ENCODE measurements at places on chromosomes 13 and 19. TPM values are rescaled to one million over a fixed set of nuclear protein-coding genes. Genes with fewer than 3 reads are reported as not detected.

DNA sequence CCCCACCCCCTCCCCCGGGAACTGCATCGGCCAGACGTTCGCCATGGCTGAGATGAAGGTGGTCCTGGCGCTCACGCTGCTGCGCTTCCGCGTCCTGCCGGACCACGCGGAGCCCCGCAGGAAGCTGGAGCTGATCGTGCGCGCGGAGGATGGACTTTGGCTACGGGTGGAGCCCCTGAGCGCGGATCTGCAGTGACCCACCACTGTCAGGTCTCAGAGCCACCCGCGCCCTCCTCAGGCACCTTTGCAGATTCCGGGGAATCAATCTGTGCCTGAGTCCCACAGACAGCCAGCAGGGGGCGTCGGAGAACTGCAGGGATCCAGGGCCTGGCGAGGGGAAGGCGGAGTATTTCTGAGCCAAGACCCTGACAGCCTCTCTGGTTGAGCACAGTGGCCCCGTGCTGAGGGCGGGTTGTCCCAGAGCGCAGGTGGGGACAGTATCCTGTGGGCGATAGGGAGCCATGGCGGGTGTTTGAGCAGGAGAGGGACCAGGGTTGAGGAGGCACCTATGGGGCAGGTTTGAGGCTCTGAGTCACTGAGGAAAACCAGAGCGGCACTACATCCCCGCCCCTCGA, 30.4 kb upstream of the CYP4F8 start:
- H3K4me1 ChIP-seq: no peaks in the 10 kb centered on the region
- H3K27me3 ChIP-seq: no peaks in the 10 kb centered on the region
- no peak overlapping the region for H3K4me3 ChIP-seq
- no peak for DNase-seq
- no peak overlapping the region for H3K27ac ChIP-seq
- peaks cover 4% of the 10 kb centered on the region for H3K36me3 ChIP-seq

GRCh38 chr13:106433066-106433465, 102.4 kb downstream of the EFNB2 start:
- H3K27me3 ChIP-seq: no peaks in the 10 kb centered on the region
- no peaks in the 10 kb centered on the region for H3K36me3 ChIP-seq
- H3K4me1 ChIP-seq: no peaks in the 10 kb centered on the region
- H3K27ac ChIP-seq: no peak overlapping the region

STX10 gene
- total RNA-seq: 56.7 TPM

- DNase-seq: no peak
- H3K27ac ChIP-seq: no peak overlapping the region
Observed at GRCh38 chr13:44300895-44301638, 72.6 kb upstream of the SERP2 start.

- H3K36me3 ChIP-seq: peaks cover 10% of the 10 kb centered on the region
- no peak overlapping the region for H3K4me3 ChIP-seq
- DNase-seq: no peak
- peak overlapping the region; percentile 80 for H3K27ac ChIP-seq
- H3K4me1 ChIP-seq: peaks cover 6% of the 10 kb centered on the region
Observed at GRCh38 chr13:99282264-99283231, 24.4 kb upstream of the GPR18 start.

DNA sequence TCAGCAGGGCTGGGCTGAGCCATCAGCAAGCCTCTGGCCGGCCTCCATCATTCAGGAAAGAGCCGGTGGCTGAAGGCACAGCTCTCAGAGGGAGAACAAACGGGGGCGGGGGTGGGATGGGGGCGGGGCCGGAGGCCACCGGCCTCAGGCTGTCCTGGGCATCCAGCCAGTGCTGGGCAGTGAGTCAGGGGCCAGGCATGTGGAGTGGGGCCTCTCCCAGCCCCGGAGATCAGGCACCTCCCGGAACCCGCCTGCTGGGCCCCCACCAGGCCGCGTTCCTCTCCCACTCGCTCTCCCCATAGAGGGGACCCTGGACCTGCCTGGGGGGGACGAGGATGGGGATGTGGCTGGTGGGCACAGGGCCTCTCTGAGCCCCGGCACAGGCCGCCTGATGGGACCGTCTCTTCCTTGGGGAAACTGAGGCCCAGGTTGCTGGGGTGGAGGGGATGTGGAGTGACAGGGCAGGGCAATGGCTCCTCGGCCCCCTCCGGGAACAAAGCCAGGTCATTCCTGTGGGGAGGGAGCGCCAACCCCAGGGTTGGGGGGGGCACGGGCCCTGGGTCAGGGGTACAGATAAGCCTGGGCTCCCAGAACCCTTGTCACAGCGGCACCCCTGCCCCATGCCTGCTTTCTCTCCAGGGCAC, 12.9 kb downstream of the SPC24 start:
- peaks cover 9% of the 10 kb centered on the region for H3K36me3 ChIP-seq
- peak overlapping the region; percentile 94 for H3K27ac ChIP-seq
- DNase-seq: peak; percentile 69
- no peaks in the 10 kb centered on the region for H3K27me3 ChIP-seq
- H3K4me3 ChIP-seq: peak overlapping the region; percentile 17

LILRA1 gene
- total RNA-seq: not detected

LRG1 gene
- total RNA-seq: 0.16 TPM

- no peaks in the 10 kb centered on the region for H3K27me3 ChIP-seq
- H3K4me3 ChIP-seq: no peak overlapping the region
- H3K36me3 ChIP-seq: no peaks in the 10 kb centered on the region
- no peak overlapping the region for H3K27ac ChIP-seq
Observed at GRCh38 chr13:33206425-33206824, 79.1 kb downstream of the STARD13 start.

OR10H1 gene
- total RNA-seq: not detected

SIGLECL1 gene
- not detected for total RNA-seq

CYP4F11 gene
- total RNA-seq: not detected

DNA sequence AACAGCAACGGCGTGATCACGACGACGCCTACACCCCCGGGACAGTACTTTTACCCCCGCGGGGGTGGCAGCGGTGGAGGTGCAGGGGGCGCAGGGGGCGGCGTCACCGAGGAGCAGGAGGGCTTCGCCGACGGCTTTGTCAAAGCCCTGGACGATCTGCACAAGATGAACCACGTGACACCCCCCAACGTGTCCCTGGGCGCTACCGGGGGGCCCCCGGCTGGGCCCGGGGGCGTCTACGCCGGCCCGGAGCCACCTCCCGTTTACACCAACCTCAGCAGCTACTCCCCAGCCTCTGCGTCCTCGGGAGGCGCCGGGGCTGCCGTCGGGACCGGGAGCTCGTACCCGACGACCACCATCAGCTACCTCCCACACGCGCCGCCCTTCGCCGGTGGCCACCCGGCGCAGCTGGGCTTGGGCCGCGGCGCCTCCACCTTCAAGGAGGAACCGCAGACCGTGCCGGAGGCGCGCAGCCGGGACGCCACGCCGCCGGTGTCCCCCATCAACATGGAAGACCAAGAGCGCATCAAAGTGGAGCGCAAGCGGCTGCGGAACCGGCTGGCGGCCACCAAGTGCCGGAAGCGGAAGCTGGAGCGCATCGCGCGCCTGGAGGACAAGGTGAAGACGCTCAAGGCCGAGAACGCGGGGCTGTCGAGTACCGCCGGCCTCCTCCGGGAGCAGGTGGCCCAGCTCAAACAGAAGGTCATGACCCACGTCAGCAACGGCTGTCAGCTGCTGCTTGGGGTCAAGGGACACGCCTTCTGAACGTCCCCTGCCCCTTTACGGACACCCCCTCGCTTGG, 966 bp downstream of the JUNB start:
- DNase-seq: no peak
- H3K27ac ChIP-seq: peak overlapping the region; percentile 99
- H3K4me3 ChIP-seq: peak overlapping the region; percentile 93
- H3K27me3 ChIP-seq: no peaks in the 10 kb centered on the region
- peaks cover 41% of the 10 kb centered on the region for H3K4me1 ChIP-seq
- peaks cover 2% of the 10 kb centered on the region for H3K36me3 ChIP-seq

- no peak overlapping the region for H3K27ac ChIP-seq
- peaks cover 17% of the 10 kb centered on the region for H3K4me1 ChIP-seq
- no peak overlapping the region for H3K4me3 ChIP-seq
- H3K36me3 ChIP-seq: no peaks in the 10 kb centered on the region
- no peaks in the 10 kb centered on the region for H3K27me3 ChIP-seq
Observed at GRCh38 chr13:48816700-48817099, 159.0 kb upstream of the FNDC3A start.

ZNF730 gene
- total RNA-seq: 8.5 TPM

LSR gene
- total RNA-seq: 51.9 TPM

DNA sequence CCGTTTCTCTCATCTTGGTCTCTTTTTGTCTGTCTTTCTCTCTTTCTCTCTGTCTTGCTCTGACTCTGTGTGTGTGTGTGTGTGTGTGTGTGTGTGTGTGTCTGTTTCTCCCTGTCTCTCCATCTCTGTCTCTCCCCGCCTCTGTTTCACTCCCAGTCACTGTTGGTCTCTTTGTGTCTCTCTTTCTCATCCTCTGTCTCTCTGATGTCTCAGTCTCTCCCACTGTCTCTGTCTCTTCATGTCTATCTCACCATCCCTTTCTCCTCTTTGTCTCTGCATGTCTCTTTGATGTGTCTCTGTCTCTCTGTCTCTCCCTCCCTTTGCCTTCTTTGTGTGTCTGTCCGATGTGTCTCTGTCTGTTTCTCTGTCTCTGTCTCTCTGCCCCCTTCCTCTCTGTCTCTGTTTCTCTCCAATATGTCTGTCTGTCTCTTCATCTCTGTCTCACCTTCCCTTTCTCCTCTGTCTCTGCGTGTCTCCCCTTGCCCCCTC, 2.5 kb downstream of the NFIC start:
- peaks cover 36% of the 10 kb centered on the region for H3K4me1 ChIP-seq
- H3K27me3 ChIP-seq: peaks cover 89% of the 10 kb centered on the region
- peak overlapping the region; percentile 14 for H3K27ac ChIP-seq
- peak overlapping the region; percentile 43 for H3K4me3 ChIP-seq
- H3K36me3 ChIP-seq: no peaks in the 10 kb centered on the region

GRCh38 chr13:76968041-76968440, 19.7 kb downstream of the ACOD1 start:
- H3K4me3 ChIP-seq: no peak overlapping the region
- no peak overlapping the region for H3K27ac ChIP-seq
- H3K27me3 ChIP-seq: no peaks in the 10 kb centered on the region
- no peaks in the 10 kb centered on the region for H3K36me3 ChIP-seq

IL4I1 gene
- 1.6 TPM for total RNA-seq

- no peaks in the 10 kb centered on the region for H3K36me3 ChIP-seq
- H3K27ac ChIP-seq: no peak overlapping the region
- peaks cover 1% of the 10 kb centered on the region for H3K27me3 ChIP-seq
- H3K4me3 ChIP-seq: no peak overlapping the region
- H3K4me1 ChIP-seq: peaks cover 4% of the 10 kb centered on the region
- DNase-seq: no peak
Observed at GRCh38 chr13:52345048-52345447, 60.9 kb downstream of the THSD1 start.

CAMSAP3 gene
- total RNA-seq: 26.1 TPM

DLEU7 gene
- not detected for total RNA-seq

LGALS16 gene
- not detected for total RNA-seq

DNA sequence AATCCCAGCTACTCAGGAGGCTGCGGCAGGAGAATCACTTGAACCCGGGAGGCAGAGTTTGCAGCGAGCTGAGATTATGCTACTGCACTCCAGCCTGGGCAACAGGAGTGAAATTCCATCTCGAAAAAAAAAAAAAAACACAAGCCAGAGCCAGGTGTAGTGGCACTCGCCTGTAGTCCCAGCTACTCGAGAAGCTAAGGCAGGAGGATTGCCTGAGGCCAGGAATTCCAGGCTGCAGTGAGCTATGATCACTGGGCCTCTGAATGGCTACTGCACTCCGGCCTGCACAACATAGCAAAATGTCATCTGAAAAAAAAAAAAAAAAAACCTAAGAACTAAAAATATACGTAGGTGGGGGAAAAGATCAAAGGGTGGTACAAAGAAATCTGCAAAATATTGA, 19.4 kb downstream of the EPS15L1 start:
- H3K27me3 ChIP-seq: no peaks in the 10 kb centered on the region
- peaks cover 13% of the 10 kb centered on the region for H3K36me3 ChIP-seq
- peak overlapping the region; percentile 88 for H3K27ac ChIP-seq
- H3K4me3 ChIP-seq: no peak overlapping the region
- DNase-seq: no peak

GRWD1 gene
- total RNA-seq: 36.5 TPM

- H3K4me3 ChIP-seq: no peak overlapping the region
- H3K27ac ChIP-seq: no peak overlapping the region
- no peaks in the 10 kb centered on the region for H3K27me3 ChIP-seq
- DNase-seq: no peak
Observed at GRCh38 chr19:2035590-2035991, 15.5 kb downstream of the MKNK2 start.

DNA sequence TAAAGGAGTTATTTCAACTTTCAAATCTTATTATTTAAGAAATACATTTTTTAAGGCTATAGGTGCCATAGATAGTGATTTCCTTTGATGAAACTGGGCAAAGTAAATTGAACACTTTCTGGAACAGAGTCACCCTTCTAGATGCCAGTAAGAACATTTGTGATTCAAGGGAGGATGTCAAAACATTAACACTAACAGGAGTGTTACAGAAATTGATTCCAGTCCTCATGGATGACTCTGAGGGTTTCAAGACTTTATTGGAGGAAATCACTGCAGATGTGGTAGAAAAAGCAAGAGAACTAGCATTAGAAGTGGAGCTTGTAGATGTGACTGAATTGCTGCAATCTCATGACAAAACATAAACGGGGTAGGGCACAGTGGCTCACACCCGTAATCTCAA, 12.2 kb downstream of the KATNAL1 start:
- H3K4me3 ChIP-seq: no peak overlapping the region
- DNase-seq: no peak
- peaks cover 2% of the 10 kb centered on the region for H3K4me1 ChIP-seq
- no peak overlapping the region for H3K27ac ChIP-seq

CGB1 gene
- total RNA-seq: not detected

DNA sequence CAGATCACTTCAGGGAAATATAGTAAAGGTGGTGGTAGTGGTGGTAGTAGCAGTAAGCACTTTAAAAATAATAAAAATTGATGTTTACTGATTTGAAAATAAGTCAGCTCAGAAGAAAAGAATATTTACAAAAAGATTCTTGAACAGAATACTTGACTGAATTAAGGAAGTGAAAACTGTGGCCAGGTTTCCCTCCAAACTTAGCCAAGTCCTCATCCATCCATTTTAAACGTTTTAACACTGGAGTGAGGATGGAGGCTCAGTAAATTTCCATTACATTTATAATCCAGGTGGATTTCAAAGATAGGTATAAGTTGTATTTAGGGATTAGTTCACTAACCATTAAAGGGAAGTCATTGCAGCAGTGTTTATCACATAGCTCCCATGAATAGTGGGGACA, 221.5 kb downstream of the RGCC start:
- H3K36me3 ChIP-seq: peaks cover 20% of the 10 kb centered on the region
- no peak overlapping the region for H3K27ac ChIP-seq
- H3K4me3 ChIP-seq: no peak overlapping the region
- H3K27me3 ChIP-seq: no peaks in the 10 kb centered on the region
- peaks cover 2% of the 10 kb centered on the region for H3K4me1 ChIP-seq

- H3K27me3 ChIP-seq: no peaks in the 10 kb centered on the region
- H3K27ac ChIP-seq: peak overlapping the region; percentile 59
- peaks cover 4% of the 10 kb centered on the region for H3K4me1 ChIP-seq
- DNase-seq: no peak
Observed at GRCh38 chr19:48530066-48530720, 18.6 kb upstream of the LMTK3 start.
